ENCODE measurements at places on chromosomes 7 and 10.

- DNase-seq, result no peak
Observed at GRCh38 chr10:131736321-131736980, 164.4 kb upstream of the PPP2R2D start.

GRCh38 chr10:9469663-9470205, 1415.2 kb downstream of the GATA3 start:
- DNase-seq, result no peak

- no peak for DNase-seq
Observed at GRCh38 chr10:1180836-1181235, 124.7 kb downstream of the WDR37 start.

GRCh38 chr10:26714415-26715136, 17.1 kb downstream of the PDSS1 start:
- DNase-seq, result no peak

GRCh38 chr10:34584164-34584563, 230.9 kb downstream of the PARD3 start:
- no peak for DNase-seq

DNA sequence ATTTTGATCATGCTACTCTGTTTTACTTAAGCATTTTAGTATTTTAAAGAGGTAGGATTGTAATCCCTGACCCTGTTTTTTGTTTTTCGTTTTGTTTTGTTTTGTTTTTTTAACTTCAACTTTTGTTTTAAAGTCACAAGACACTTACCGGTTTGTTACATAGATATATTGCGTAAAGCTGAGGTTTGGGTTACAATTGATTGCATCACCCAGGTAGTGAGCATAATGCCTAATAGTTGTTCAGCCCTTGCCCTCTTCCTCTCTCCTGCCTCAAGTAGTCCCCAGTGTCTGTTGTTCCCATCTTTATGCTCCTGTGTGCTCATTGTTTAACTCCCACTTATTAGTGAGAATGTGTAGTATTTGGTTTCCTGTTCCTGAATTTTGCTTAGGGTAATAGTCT, 93.1 kb upstream of the TEX47 start:
- no peak for DNase-seq

DNA sequence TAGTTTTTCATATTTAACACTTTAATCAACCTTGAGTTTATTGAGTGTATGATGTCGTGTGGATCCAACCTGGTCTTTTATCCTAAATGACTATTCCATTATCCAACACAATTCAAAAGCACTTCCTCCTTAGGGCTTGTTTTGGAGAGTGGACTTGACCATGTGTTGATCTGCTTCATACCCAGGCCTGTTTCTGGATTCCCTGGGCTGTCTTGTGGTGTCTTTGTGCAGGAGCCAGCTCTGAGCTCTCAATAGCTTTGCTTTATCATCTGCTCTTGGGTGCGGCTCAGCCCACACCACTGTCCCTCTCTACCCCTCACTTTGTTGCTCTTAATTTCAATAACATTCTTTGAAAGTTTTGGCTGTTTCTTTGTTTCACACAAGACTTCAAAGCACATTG, 70.9 kb upstream of the CHST15 start:
- no peak for DNase-seq

- DNase-seq, result no peak
Observed at GRCh38 chr7:41224063-41224763, 478.7 kb downstream of the INHBA start.

DNA sequence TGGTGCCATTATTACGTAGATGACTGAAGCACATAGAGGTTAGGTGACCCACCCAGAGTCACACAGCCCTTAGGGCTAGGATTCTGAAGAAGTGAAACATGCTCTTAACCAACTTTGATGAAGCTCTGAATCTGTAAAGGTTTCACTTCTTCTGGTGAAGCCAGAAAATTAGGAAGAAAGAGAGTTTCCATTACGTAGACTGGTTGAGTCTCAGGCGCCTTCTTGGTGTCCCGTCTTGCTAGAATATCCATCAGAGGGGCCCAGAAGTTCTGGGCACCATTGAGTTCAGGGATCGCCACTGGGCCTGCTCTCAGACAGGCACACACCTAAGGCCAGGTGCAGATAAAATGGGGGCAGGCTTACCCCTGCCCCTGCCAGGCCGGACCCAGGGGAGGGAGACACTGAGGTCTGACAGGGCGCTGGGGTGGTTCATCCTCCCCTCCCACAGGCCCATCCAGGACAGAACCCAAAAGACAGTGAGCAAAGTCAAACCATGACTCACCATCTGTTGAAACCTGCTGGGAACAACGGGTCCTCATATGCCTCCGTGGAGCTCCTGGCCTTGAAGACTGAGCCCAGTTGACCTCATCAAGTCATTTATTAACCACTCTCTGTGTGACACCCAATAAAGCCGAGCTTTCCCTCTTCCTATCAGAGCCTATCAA, 33.2 kb downstream of the DRGX start:
- DNase-seq, result no peak

- peak; percentile 24 for DNase-seq
Observed at GRCh38 chr7:100673942-100674410, 436 bp downstream of the GNB2 start.

DNA sequence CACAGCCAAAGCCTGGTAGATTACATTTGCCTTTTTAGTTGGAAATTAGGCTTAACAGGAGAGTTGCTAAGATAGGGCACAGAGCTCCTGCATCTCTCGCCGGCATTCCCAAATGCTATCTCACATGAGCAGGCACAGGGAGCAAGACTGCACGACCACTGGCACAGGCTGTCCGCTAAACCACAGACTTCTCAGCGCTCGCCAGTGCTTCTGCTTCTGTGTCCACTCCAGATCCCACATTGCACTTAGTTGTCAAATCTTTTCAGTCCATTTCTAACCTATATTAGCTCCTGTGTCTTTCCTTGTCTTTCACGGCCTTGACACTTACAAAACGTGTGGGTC, 138.9 kb downstream of the EGFR start:
- no peak for DNase-seq

GRCh38 chr7:155731380-155731779, 80.9 kb downstream of the SHH start:
- DNase-seq, result no peak

- no peak for DNase-seq
Observed at GRCh38 chr10:88222881-88223280, 359.5 kb downstream of the PTEN start.

DNA sequence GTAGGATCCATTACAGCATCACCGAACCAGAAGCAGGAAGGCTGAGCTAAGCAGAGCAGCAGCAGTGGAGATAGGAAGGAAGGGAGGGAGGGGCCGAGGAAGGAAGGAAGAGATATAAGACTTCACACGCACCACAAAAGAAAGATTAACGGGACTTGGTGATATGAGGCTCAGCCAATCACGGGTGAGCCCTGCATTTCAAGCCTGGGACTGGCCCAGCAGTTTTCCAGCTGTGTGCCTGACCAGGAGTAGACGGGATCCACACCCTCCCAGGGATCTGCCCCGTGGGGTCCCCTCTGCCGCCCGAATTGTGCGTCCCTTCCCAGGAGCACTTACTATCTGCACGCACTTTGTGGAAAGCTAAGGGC, 16.2 kb downstream of the ATG9B start:
- no peak for DNase-seq

GRCh38 chr10:93849593-93849992, 44.2 kb upstream of the SLC35G1 start:
- DNase-seq, result no peak

DNA sequence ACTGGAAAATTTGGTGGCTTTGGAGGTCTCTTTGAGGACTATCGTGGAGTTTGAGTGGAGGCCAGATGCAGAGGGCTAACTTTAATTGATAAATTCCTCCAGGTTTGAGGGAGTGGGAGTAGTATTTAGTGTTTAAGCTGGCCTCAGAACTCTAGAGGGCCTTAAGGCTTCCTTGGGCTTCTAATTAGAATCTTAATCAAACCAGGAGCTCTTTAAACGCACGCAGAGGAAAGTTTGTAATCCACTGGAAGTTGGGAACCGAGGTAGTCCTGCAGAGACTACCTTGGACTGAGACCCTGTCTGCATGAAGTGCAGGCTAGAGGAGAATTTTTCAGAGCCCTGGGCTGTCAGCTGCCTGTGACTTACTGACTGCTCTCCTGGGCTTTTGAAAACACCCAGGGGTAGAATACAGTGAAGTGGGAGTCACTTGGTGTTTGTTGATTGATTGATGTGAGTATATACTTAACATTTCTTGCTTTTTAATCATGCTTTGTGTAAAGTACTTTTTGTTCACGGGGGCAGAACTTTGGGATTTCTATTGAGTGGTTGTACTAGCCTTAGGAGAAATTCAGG, 5.9 kb downstream of the SPAG6 start:
- no peak for DNase-seq

DNA sequence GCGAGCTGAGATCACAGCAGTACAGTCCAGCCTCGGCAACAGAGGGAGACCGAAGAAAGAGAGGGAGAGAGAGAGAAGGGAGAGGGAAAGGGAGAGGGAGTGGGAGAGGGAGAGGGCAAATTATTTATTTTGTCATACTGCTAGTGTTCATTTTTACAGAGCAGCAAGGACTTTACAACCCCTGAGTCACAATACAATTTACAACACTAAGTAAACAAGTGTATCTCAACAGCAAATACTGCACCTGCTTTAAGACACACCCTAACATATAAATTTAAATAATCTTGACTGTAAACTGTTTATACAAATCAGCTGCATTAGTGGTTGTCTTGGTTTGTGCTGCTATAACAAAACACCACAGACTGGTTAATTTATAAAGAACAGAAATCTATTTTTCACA, 27.2 kb downstream of the HTR5A start:
- no peak for DNase-seq

DNA sequence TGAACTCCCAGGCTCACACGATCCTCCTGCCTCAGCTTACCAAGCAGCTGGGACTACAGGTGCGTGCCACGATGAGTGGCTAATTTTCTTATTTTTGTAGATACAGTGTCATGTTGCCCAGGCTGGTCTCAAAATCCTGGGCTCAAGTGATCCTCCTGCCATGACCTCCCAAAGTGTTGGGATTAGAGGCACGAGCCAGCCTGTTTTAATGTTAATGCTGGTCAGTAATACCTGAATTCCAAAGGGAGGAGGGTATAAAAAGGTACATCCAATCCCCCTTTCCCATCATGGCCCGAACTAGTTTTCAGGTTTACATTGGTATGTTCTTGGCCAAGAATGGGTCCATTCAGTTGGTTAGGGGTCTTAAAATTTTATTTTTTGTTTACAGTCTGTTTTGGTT, 329.1 kb downstream of the PARD3 start:
- DNase-seq, result no peak

All from CD4-positive, alpha-beta T cell (primary cell).